ENCODE measurements at places on chromosomes 1 and 21.
A peak's percentile ranks its signal among the peaks of the same experiment; 100 is the strongest.

GRCh38 chr1:147241934-147242448 is 493 bp upstream of the CHD1L start:
- ATAC-seq, result no peak

GRCh38 chr1:64936956-64937355 is 29.4 kb downstream of the JAK1 start:
- no peak for ATAC-seq

DNA sequence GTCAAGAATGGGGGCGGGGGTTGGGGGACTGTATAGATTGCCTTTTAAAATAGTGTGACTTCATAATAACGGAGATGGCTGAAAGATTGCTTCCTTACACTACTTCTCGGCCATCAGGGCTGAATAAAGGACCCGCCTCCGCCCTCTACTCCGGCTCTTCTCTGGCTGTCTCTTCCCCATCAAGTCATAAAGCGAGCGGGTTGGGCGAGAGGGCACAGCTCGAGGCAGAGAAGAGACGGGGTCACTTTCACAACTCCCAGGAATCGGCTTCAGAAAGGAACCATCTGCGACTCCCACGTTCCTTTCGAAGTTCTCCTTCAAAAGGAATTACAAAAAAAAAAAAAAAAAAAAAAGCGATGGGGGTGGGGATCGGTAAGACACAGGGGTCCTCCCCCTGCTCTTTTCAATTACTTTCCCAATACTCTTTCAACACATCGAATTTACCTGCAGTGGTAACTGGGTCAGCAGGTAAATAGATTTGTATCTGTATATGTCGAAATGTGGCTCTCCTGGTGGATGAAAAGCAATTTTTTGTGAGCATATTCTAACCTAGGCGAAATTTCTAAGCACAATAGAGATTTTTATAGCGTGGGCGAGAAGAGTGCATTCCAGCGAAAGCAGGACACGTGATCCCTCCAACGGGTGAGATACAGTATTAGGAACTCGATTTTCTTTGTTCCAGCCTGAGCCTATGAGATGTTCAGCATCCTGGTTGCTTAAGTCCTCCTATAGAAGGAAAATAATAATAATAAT is 2.0 kb downstream of the LRRC7 start:
- no peak for ATAC-seq

GRCh38 chr1:61692155-61692800 is 32.7 kb downstream of the TM2D1 start:
- peak; percentile 47 for ATAC-seq

DNA sequence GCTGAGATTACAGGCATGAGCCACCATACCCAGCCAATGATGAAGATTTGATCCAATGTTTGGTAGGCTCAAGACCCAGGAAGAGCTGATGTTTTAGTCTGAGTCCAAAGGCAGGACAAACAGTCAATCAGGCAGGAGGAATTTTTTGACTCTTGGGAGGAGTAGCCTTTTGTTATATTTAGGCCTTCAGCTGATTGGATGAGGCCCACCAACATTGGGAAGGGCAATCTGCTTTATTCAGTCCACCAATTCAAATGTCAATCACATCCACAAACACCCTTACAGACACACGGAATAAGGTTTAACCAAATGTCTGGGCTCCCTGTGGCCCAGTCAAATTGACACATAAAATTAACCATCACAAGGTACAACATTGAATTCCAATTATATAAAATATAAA is 61.9 kb upstream of the COX20 start:
- no peak for ATAC-seq

GRCh38 chr1:24147194-24147593 is 4.3 kb upstream of the IL22RA1 start:
- no peak for ATAC-seq

- no peak for ATAC-seq
Observed at GRCh38 chr21:41597811-41598231, 89.9 kb upstream of the TMPRSS2 start.

- peak; percentile 87 for ATAC-seq
Observed at GRCh38 chr1:77126307-77126706, 92.9 kb downstream of the PIGK start.

- no peak for ATAC-seq
Observed at GRCh38 chr1:165287781-165288180, 68.7 kb downstream of the LMX1A start.

GRCh38 chr1:71809085-71809484 is 473.3 kb downstream of the NEGR1 start:
- no peak for ATAC-seq

GRCh38 chr1:32869923-32870614 is 643 bp downstream of the FNDC5 start:
- ATAC-seq, result no peak

DNA sequence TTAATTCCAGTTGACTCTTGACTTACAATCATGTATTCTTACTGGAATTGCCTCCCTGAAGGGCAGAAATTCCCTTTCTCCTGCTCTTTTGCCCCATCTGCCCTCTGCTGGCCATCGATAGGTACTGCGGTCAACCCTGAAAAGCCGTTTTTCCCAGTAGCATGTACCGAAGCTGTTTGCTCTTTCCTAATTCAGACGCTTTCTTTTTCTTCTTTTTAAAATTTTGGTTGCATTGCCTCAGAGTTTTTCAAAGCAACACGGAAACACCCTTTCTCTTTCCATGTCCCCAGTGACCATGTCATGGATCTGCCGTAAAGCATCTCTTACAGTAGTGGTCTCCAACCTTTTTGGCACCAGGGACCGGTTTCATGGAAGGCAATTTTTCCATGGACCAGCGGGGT is 164.2 kb upstream of the C1orf21 start:
- ATAC-seq, result peak; percentile 63

- no peak for ATAC-seq
Observed at GRCh38 chr1:93800856-93801255, 78.2 kb downstream of the DNTTIP2 start.

DNA sequence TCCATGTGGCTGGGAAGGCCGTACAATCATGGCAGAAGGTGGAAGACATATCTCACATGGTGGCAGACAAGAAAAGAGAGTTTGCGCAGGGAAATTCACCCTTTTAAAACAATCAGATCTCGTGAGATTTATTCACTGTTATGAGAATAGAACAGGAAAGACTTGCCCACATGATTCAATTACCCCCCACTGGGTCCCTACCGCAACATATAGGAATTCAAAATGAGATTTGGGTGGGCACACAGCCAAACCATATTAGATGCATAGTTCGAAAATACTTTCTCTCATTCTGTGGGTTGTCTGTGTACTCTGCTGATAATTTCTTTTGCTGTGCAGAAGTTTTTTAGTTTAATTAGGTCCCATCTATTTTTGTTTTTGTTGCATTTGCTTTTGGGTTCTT is 990.3 kb downstream of the PLA2G4A start:
- no peak for ATAC-seq

DNA sequence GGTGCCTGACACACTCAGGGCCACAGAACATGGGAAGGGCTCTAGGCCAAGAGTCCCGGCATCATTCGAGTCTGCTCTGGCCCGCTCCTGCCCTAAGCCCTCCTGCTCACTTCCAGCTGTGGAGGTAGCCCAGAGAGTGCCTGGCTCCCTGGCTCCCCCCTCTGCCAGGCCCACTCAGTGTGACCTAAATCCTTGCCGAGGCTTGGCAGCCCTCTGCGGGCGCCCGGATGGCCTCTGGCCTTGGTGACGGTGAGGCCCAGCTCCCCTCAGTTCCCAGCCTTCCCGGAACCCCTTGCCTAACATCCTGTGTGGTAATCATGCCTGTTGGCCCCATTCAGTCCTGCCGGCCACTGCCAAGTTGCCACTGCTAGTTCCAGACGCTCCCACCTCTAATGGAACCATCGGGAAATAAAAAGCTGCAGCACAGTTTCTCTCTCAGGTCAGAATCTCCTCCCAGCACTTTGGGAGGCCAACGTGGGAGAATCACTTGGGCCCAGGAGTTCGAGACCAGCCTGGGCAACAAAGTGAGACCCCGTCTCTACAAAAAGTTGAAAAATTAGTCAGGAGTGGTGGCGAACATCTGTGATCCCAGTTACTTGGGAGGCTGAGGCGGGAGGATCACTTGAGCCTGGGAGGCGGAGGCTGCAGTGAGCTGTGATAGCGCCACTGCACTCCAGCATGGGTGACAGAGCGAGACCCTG is 1.2 kb upstream of the H6PD start:
- ATAC-seq, result no peak

DNA sequence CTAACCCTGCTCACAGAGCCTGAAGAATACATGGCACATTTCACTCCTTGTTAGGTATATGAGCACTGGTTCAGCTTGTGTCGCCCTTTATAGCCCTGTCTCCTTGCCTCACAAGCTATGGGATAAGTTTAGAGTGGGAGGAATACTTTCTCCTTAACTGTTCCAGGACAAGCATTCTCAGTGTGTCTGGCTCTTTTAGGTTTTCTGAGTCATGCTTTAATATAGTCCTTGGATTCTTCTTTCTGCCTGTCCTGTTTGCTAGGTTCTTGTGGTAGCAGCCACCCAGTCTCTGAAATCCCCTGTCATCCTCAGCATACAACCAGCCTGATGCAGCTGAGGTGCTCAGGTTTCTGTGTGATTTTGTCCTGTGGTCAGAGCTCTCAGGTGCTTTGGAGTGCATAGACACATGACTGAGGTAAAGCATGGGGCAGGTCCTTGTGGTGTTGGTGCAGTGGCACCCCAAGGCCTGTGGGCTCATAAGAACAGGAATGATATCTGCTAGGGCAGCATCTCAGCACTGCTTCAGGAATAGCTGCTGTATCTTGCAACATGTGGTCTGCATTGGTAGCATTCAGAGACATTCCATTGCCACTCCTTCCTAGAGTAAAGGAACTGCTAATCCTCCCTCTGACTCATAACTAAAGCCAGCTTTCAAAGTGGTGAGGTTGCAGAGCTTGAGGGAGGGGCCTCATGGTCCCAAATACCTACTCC is 14.2 kb upstream of the CASQ2 start:
- ATAC-seq, result peak; percentile 89

DNA sequence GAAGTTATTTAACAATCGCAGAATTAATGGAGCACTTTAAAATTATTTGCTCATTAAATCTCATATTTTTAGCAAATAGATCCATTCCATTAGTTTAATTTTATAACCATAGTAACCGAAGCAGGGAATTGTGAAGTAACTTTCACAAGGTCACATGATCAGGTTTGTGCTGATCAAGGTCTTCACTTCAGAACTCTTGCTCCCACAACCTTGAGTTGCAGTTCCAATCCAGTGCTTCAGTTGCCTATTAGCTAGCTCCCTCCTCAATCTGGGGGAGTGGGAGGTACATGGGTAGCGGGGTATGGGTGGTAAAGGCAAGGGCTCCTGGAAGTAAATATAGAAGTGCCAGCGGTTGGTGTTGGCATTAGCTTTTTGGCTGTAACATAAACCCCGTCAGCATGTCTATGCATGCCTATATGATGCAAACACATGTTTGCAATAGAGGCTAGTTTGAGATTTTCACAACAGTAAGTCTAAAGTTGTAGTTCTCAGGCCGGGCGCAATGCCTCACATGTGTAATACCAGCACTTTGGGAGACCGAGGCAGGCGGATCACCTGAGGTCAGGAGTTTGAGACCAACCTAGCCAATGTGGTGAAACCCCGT is 5.8 kb downstream of the ATP5IF1 start:
- ATAC-seq, result no peak

DNA sequence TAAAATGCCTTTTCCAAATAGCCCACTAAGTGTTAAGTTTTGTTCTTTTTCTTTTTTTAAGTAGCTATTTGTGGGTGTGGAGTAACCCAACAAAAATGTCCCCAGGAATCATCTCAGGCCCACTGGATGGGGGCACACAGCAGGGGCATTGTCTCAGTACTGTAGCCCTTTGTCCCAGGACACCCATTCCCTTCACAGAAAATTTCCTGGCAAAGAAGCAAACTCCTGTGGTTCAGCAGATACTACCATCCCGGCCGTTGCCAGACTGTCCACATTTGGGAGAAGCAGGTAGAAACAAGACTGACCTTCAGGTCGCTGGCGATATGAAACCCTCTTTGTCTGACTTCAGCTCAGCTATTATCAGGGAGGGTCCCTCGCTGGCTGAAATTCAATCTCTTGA is 23.7 kb upstream of the SRRM1 start:
- ATAC-seq, result no peak

GRCh38 chr1:64163970-64164369 is 39.5 kb upstream of the UBE2U start:
- peak; percentile 84 for ATAC-seq

DNA sequence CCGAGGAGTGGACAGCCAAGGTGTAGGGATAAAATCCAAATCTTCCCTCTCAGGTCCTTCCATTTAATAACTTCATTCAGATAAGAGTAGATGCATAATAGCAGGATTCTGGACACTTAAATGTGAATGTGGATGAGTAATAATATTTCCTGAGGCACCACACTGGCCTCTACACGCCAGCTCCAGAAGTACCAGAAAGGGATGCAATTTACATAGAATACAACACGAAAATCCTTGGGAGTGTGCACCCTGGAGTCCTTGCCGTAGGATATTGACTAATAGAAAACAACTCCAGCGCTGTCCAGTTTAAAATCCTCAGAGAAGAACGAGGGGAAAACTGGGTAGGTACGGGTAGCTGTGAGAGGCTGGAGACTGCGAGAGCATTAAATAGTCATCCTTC is 6.9 kb downstream of the PLXNA2 start:
- ATAC-seq, result no peak

DNA sequence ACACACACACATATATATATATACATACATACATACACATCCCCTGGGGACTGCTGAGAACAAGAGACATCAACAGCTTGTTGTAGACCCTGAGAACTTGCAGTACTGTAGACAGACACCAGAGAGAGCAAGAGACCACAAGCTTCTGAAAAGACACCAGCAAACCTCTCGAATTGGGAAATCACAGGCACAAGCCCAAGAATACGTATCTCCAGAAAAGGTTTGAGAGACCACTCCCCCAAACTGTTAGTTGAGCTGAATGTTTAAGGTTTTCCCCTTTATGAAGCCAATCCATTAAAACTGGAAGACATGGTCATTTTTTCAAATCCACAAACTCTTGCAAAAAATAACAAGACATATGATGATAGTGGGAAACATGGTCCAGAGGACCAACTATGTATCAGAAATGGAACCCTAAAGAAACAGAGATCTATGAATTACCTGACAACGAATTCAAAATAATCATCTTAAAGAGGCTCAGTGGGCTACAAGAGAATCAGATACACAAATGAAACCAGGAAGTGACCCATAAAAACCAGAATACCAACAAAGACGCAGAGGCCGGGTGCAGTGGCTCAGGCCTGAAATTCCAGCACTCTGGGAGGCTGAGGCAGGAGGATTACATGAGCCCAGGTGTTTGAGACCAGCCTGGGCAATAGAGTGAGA is 45.1 kb downstream of the SLC2A1 start:
- peak; percentile 88 for ATAC-seq
